ENCODE measurements at places on chromosomes 5 and 9.

GRCh38 chr9:133935328-133936005 is 56.7 kb downstream of the VAV2 start:
- peak; percentile 86 for DNase-seq

- DNase-seq, result no peak
Measured at GRCh38 chr5:69052181-69052580, 41.6 kb upstream of the SLC30A5 start.

DNA sequence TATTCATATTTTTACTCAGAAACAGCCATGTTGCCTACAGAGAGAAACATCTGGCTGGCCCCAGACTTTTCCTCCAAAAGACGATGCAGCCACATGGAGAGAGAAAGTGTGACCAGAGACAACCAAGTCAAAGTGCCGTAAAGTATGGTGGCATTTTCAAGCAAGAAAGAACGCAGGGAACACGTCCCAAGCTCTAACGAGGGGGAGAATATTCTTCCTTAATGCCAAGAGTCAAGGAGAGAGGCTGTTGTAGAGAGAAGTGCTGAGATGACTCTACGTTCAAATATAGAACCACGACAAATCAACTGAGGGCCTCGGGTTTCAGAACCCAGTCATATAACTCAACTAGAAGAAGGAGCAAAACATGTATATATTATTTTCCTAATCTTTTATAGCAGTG is 55.9 kb downstream of the FNBP1 start:
- no peak for DNase-seq

DNA sequence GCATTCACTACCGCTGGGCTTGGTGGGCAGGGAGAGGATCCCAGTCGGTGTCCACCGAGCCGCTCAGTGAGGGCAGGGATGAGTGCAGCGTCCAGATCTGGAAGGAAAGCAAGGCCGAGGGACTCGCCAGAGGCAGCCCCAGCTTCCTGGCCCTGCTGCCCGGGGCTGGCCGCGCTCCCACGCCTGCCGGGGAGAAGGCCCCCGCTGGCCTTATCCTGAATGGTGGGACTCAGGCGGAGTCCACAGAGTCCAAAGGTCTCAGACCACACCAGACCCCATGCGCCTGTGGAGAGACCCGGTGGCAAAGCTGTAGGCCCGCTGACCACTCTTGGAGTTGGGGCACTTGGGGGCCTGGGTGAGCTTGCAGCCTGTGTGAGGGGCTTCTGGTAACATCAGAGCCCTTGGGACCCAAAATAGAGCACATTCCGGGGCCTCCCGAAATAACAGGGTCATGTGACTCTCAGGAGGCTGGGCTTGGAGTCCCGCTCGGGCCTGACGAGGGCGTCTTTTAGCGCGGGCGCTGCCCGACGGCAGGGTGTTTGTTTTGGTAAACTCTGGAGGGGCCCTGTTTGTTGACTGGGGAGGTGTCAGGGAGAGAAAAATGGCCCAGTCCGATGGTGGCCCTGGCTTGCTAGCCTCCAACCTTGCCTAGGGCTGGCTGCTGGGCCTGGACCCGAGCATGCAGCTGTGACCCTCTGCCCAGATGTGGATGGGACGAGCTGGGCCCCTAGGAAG is 2.8 kb downstream of the RXRA start:
- DNase-seq, result peak; percentile 79
